Upper lobe of left lung (tissue), 6 donors: ENCODE measurements at places on chromosomes 1 and 21. TPM values are rescaled to one million over a fixed set of nuclear protein-coding genes. Genes with fewer than 3 reads are reported as not detected.

Gene CGN
- total RNA-seq, result 87.4 TPM

Gene LCK
- total RNA-seq, result 6.1 TPM

Gene LCE2C
- not detected for total RNA-seq

Gene OPTC
- not detected for total RNA-seq

Gene TRMT13
- total RNA-seq, result 22.0 TPM

Gene PTPRC
- total RNA-seq, result 102 TPM

Gene C1orf226
- total RNA-seq, result 10.3 TPM

DNA sequence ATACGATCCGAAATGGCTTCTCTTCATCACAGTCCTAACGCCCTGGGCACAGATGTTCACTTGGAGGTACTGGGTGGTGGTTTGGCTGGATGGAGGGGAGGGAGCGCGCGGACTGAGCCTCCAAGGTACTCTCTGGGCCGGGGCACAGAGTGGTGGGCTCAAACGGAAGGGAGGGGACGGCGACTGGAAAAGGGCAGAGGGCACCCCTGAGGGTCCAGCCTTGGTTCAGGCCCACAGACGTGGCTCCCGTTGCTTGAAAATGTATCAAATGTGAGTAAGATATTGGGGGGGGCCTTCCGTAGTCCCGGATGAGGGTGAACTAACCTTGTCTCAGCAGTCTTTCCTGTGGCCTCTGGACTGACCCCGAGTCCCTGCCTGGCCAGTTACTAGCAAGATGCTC is 463 bp downstream of the IL12RB2 start:
- peak overlapping the region; percentile 46 for H3K4me3 ChIP-seq
- H3K27me3 ChIP-seq, result no peaks in the 10 kb centered on the region
- peaks cover 14% of the 10 kb centered on the region for H3K4me1 ChIP-seq
- no peak for DNase-seq

GRCh38 chr1:51518033-51518585 is 957 bp downstream of the EPS15 start:
- H3K4me1 ChIP-seq, result peaks cover 31% of the 10 kb centered on the region
- peak overlapping the region; percentile 98 for H3K4me3 ChIP-seq
- H3K27ac ChIP-seq, result peak overlapping the region; percentile 91
- no peaks in the 10 kb centered on the region for H3K36me3 ChIP-seq
- DNase-seq, result peak; percentile 54

- H3K27ac ChIP-seq, result peak overlapping the region; percentile 62
- H3K36me3 ChIP-seq, result no peaks in the 10 kb centered on the region
- no peaks in the 10 kb centered on the region for H3K4me1 ChIP-seq
Measured at GRCh38 chr21:14567331-14568279, 21.5 kb upstream of the SAMSN1 start.

DNA sequence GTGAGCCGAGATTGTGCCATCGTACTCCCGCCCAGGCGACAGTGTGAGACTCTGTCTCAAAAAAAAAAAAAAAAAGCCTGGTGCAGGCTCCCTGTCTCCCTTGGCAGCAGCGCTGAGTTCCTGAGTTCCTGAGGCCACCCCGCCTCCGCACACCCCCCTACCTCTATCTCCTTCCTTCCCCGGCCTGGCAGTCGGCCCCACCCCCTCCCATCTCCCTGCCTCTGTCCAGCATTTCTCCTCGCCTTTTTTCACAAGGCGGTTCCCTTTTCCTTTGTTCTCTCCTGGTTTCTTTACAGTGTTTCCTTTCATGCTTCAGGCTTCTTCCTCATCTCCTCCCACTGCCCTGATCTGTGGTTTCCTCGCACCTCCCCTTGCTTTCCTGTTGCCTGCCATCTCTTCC is 2.7 kb downstream of the RORC start:
- H3K27me3 ChIP-seq, result no peaks in the 10 kb centered on the region
- DNase-seq, result peak; percentile 30
- H3K27ac ChIP-seq, result no peak overlapping the region

DNA sequence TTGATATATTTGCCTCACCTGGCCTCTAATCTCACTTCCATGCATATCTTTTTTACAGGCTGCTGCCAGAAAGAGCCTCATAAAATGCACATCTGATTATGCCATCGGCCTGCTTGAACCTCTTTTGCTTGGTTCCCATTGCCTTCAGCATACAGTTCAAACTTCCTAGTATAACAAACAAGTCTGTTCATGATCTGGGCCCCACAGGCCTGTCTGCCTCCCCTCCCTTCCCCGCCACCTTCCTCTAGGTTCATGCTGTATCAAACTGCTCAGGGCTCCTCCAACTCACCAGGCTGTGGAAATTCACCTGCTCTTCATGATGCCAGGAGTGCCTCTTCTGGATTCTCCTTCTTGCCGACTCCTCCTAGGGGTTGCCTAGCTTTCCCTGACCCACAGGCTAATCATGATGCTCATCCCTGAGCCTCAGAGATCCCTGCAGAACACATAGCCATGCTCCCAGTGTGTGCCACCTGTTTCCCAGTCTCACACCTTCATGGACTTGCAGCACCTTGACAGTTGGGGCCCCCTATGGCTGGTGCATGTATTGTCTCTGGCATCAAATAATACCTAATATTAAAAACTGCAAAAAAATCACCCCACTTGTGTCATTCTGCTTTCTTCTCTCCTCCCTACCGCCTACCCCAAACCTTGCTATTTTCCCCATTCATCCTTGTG is 33.7 kb upstream of the CD2 start:
- H3K27ac ChIP-seq, result no peak overlapping the region
- H3K36me3 ChIP-seq, result no peaks in the 10 kb centered on the region
- H3K27me3 ChIP-seq, result no peaks in the 10 kb centered on the region
- no peaks in the 10 kb centered on the region for H3K4me1 ChIP-seq

DNA sequence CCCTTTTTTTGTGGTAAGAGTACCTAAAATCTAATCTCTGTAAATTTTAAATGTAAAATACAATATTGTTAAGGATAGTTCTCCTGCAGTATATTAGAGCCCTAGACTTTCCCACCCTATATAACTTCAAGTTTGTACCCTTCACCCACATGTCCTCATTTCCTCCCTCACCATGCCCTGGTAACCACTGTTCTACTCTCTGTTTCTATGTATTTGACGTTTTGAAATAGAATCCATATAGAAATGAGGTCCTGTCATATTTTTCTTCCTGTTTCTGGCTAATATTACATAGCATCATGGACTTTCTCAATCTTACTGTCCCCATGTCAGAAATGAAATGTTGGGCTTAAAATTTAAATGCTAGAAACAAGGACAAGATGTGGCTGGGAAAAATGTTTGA is 24.8 kb downstream of the GBP7 start:
- no peak overlapping the region for H3K27ac ChIP-seq
- no peak overlapping the region for H3K4me3 ChIP-seq
- no peaks in the 10 kb centered on the region for H3K27me3 ChIP-seq
- peaks cover 3% of the 10 kb centered on the region for H3K4me1 ChIP-seq

DNA sequence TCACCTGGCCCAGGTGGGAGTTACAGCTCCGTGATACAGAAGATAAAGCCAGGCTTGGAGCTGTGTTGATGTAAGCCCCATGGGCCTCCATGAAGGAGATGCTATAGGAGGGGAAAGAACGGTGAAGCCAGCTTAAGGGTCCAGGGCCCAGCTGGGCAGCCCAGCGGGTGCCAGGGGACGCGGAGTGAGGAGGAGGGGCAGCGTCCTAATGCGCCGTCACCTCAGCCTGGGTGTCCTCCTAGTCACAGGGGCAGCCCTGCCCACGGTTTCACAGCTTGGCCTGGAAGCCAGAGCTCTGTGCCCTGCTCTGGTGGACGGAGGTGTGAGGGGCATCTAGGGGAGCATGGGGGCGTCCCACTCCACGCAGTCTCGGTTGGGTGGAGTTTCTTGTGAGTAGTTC is 52.7 kb upstream of the TTC34 start:
- DNase-seq, result peak; percentile 33
- H3K4me3 ChIP-seq, result no peak overlapping the region
- no peaks in the 10 kb centered on the region for H3K27me3 ChIP-seq
- no peaks in the 10 kb centered on the region for H3K4me1 ChIP-seq

- H3K27me3 ChIP-seq, result no peaks in the 10 kb centered on the region
- no peak for DNase-seq
- no peak overlapping the region for H3K4me3 ChIP-seq
- no peak overlapping the region for H3K27ac ChIP-seq
Measured at GRCh38 chr21:30838536-30838935, 9.0 kb upstream of the KRTAP7-1 start.

GRCh38 chr1:41516168-41517061 is 31.9 kb upstream of the EDN2 start:
- no peaks in the 10 kb centered on the region for H3K27me3 ChIP-seq
- DNase-seq, result peak; percentile 90
- H3K27ac ChIP-seq, result no peak overlapping the region
- H3K4me3 ChIP-seq, result peak overlapping the region; percentile 50
- no peaks in the 10 kb centered on the region for H3K36me3 ChIP-seq

GRCh38 chr1:43441166-43441893 is 12.4 kb downstream of the HYI start:
- H3K4me3 ChIP-seq, result no peak overlapping the region
- no peak for DNase-seq
- H3K4me1 ChIP-seq, result peaks cover 2% of the 10 kb centered on the region
- no peak overlapping the region for H3K27ac ChIP-seq

- H3K4me3 ChIP-seq, result no peak overlapping the region
- no peaks in the 10 kb centered on the region for H3K27me3 ChIP-seq
- peaks cover 5% of the 10 kb centered on the region for H3K4me1 ChIP-seq
- H3K36me3 ChIP-seq, result no peaks in the 10 kb centered on the region
- DNase-seq, result no peak
- no peak overlapping the region for H3K27ac ChIP-seq
Measured at GRCh38 chr1:184890539-184890973, 83.8 kb downstream of the NIBAN1 start.

- no peak overlapping the region for H3K4me3 ChIP-seq
- no peaks in the 10 kb centered on the region for H3K4me1 ChIP-seq
- no peak for DNase-seq
- no peaks in the 10 kb centered on the region for H3K27me3 ChIP-seq
- H3K27ac ChIP-seq, result no peak overlapping the region
- peaks cover 14% of the 10 kb centered on the region for H3K36me3 ChIP-seq
Measured at GRCh38 chr1:180969434-180969833, 53.2 kb downstream of the STX6 start.

- no peaks in the 10 kb centered on the region for H3K27me3 ChIP-seq
- H3K4me3 ChIP-seq, result no peak overlapping the region
- H3K4me1 ChIP-seq, result no peaks in the 10 kb centered on the region
- H3K36me3 ChIP-seq, result no peaks in the 10 kb centered on the region
- no peak for DNase-seq
- no peak overlapping the region for H3K27ac ChIP-seq
Measured at GRCh38 chr1:95276429-95276828, 42.4 kb downstream of the RWDD3 start.

DNA sequence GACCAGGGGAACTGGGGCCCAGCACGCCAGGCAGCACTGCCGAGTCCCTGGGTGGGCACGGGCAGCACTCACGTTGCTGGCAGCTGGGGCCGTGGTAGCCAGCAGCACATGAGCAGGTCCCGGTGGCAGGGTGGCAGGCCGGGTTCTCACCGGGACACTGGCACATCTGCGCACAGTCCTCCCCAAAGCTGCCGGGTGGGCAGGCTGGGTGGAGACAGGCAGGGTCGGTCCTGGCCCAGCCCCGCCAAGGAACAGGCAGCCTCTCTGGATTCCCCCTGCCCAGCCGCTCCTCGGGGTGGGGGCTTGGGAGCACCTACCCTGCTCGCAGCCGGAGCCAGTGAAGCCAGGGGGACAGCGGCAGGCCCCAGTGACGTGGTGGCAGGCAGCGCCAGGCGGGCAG is 42.5 kb downstream of the ARHGEF16 start:
- no peak for DNase-seq
- H3K27me3 ChIP-seq, result no peaks in the 10 kb centered on the region
- H3K36me3 ChIP-seq, result peaks cover 39% of the 10 kb centered on the region
- no peak overlapping the region for H3K4me3 ChIP-seq

DNA sequence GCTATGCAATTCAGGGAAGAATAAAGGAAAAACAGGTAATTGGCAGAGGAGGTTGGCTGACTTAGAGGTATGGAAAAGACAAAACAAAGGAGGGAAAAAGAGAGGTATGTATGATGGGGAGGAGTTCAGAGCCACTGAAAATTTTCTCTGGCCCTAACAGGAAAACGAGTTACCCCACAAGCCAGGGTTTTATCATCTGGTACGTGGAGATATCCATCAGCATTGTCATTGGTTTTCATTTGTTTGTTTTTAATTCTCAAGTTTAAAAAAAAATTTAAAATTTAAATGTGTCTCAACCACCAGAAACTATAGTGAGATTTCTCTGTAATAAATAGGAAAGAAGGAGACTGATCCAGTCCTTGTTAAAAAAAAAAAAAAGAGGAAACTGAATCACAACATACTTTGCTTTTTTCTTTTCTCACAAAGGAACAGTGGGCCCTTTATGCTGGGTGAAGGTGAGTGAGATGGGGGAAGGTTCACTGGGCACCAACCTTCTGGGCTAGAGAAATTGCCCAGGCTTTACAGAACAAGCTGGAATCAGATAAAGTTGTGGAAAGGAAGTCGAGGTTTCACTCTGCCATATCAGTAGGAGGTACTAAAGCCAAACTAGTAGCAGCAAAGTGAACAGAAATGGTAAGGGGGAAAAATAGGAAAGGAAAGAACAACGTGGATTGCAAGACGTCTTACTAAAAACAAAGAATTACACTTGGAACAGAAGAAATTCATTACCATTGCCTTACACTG is 2.7 kb downstream of the IFNAR2 start:
- H3K27ac ChIP-seq, result peak overlapping the region; percentile 98
- DNase-seq, result no peak
- peaks cover 15% of the 10 kb centered on the region for H3K4me1 ChIP-seq
- H3K4me3 ChIP-seq, result no peak overlapping the region
- H3K27me3 ChIP-seq, result no peaks in the 10 kb centered on the region

- no peaks in the 10 kb centered on the region for H3K27me3 ChIP-seq
- no peak overlapping the region for H3K4me3 ChIP-seq
- no peaks in the 10 kb centered on the region for H3K36me3 ChIP-seq
- peaks cover 13% of the 10 kb centered on the region for H3K4me1 ChIP-seq
Measured at GRCh38 chr21:15121097-15121654, 56.4 kb upstream of the NRIP1 start.

GRCh38 chr1:206802401-206802800 is 30.1 kb upstream of the IL10 start:
- H3K4me1 ChIP-seq, result no peaks in the 10 kb centered on the region
- DNase-seq, result no peak
- no peaks in the 10 kb centered on the region for H3K27me3 ChIP-seq
- H3K36me3 ChIP-seq, result no peaks in the 10 kb centered on the region
- no peak overlapping the region for H3K4me3 ChIP-seq
- H3K27ac ChIP-seq, result no peak overlapping the region

- no peak overlapping the region for H3K27ac ChIP-seq
- DNase-seq, result no peak
- H3K4me3 ChIP-seq, result no peak overlapping the region
- H3K27me3 ChIP-seq, result no peaks in the 10 kb centered on the region
Measured at GRCh38 chr1:234108921-234109320, 204.4 kb downstream of the SLC35F3 start.

DNA sequence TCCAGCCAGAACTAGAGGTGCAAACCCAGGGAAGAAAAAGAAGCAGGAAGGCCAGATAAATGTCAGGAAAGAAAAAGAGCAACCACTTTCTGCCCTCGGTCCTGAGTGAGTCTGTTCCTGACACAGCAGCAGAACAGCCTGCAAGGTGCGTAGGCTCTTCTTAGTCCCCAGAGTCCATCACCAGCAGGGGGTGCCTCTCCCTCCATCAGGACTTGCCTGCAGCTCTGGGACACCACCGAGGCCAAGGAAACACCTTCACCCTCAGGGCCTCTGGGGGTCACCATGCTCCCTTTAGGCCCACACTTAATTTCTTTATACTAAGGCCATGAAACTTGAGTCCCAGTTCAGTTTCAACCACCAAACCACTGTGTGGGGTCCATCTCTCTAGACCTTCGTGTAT is 43.7 kb upstream of the NFASC start:
- H3K4me3 ChIP-seq, result no peak overlapping the region
- H3K27ac ChIP-seq, result no peak overlapping the region
- H3K4me1 ChIP-seq, result peaks cover 4% of the 10 kb centered on the region
- H3K36me3 ChIP-seq, result no peaks in the 10 kb centered on the region

GRCh38 chr1:22736501-22737080 is 26.0 kb downstream of the EPHB2 start:
- DNase-seq, result no peak
- H3K36me3 ChIP-seq, result no peaks in the 10 kb centered on the region
- no peaks in the 10 kb centered on the region for H3K27me3 ChIP-seq
- no peak overlapping the region for H3K27ac ChIP-seq
- H3K4me3 ChIP-seq, result no peak overlapping the region
